Renal cortex interstitium (tissue), 15 donors: ENCODE measurements at places on chromosomes 1 and 21.

GRCh38 chr1:7650801-7651200, 120.3 kb upstream of the VAMP3 start:
- no peak for DNase-seq

DNA sequence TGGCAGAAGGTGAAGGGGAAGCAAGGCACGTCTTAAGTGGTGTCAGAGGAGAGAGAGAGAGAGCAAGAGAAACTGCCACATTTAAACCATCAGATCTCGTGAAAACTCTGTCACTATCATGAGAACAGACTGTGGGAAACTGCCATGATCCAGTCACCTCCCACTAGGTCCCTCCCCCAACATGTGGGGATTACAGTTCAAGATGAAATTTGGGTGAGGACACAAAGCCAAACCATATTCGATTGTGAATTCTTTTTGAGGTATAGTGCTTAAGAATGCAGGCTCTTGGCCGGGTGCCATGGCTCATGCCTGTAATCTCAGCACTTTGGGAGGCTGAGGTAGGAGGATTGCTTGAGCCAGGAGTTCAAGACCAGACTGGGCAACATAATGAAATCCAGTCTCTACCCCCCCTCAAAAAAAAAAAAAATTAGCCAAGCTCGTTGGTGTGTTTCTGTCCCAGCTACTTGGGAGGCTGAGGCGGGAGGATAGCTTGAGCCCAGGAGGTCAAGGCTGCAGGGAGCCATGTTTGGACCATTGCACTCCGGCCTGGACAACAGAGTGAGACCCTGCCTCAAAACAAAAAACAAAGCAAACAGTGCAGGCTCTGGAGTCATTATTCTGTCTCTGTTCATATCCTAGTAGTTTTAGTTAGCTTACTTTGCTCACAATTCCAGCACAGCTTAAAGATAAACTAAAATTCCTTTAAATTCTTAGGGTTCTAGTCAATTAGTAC, 6.0 kb downstream of the ZCCHC17 start:
- no peak for DNase-seq

DNA sequence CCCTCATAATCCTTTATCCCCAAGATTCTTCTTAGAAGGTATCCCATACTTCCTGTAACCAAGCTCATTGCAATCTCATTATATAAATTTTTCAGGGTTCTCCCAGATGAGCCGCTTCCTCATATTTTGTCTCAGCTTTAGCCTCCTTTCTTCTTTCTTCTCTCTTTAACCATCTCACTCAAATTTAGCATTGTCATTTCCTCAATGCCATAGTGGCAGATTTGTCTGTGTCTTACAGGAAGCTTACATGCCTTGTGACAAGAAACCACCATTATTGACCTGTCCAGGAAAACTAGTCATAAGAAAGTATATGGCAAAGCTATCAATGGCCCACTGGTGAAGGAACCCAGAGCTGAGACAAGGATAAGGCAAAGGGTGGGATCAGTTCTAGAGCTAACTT, 6.0 kb upstream of the FCRL2 start:
- no peak for DNase-seq

GRCh38 chr1:5509664-5510452, 482.4 kb downstream of the NPHP4 start:
- DNase-seq: no peak

GRCh38 chr1:26727476-26727875, 31.7 kb downstream of the ARID1A start:
- no peak for DNase-seq

- DNase-seq: no peak
Measured at GRCh38 chr21:45055861-45056260, 18.5 kb upstream of the ADARB1 start.

- no peak for DNase-seq
Measured at GRCh38 chr1:86101616-86102015, 55.0 kb downstream of the COL24A1 start.

DNA sequence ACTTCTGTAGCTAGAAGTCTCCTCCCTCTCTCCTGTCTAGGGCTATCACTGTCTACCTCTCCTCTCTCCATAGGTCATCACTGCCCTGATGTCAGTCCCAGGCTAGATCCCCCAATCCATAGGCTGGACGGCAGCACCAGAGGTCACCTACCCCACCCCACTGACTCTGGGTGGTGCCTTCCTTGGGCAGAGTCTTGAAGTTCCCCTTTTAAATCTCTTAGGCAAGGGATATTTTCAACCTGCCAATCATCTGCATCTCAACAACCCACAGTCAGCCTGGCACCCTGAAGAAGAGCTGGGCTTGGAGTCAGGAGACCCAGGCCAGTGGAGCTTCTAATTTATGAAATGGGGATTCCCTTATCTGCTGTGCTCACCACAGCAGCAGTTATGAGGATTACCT, 13.2 kb downstream of the MYBPH start:
- DNase-seq: no peak

DNA sequence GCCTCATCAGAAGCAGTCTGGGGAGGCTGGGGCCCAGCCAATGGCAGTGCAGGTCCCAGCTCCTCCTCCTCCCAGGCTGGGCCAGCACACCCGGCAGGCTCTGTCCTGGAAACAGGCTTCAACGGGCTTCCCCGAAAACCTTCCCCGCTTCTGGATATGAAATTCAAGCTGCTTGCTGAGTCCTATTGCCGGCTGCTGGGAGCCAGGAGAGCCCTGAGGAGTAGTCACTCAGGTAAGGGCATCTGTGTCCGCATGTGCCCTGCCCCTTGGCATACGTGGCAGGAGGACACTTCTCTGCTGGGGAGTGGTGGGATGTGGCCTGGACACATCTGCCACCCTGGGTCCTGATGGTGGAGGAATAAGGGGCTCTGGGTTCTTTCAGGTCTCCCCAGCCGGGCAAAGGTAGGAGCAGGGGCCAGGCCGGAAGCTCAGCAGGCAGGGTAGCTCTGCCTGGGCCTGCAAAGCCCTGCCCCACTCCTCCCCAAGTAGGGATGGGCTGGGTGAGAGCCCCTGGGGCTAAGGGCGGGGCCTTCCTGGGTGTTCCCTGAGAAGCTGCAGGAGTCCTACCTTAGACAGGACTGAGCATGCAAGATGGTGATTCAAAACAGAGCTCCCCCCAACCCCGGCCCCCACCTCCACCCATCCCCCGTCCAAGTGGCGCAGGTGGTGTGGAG, at the start of gene GJB5:
Gene GJB5, plus strand, starts transcription at position 84 of the 674 bp plus-strand sequence. CDS start 2,284 bp downstream, outside the sequence.
- no peak for DNase-seq

DNA sequence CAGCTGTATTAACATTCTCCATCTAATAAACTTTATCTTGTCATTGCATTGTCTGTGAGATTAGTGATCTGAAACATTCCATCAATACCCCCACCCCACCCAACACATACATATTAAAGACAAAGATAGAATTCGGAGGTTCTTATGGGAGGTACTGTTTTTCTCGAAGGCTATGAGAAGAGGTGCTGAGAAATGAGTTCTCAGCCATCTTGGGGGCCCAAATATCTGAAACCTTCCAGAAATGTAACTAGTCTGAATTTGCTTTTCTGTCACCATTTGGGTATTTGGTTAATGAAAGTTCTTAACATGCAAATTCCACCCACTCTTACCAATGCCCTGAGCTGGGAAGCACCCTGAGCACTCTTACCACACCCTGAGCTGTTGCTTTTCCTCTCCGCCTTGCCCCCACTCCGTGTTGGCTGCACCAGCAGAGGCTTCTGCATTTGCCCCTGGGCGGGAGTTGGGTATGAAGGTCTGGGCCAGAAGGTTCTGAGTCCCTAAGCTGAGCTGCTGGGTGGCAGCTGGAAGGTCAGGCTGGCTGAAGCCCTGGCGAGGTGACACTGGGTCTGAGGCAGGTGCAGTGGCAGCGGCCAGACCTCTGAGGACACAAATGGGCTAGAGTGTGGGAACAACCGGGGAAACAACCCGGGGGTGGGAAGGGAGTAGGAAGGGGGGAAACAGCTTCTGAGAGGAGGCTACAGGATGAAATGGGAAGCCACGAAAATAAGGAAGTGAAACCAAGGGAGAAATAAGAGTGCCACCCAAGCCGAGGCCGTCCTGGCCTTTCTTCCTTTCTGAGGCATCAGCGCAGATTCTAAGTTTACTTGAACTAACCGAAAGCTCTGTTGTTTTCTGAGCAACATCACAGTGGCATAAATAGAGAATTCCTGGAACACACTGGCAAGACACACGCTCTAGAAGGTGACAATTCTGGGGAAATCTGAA, 26.3 kb upstream of the IER5 start:
- DNase-seq: no peak

DNA sequence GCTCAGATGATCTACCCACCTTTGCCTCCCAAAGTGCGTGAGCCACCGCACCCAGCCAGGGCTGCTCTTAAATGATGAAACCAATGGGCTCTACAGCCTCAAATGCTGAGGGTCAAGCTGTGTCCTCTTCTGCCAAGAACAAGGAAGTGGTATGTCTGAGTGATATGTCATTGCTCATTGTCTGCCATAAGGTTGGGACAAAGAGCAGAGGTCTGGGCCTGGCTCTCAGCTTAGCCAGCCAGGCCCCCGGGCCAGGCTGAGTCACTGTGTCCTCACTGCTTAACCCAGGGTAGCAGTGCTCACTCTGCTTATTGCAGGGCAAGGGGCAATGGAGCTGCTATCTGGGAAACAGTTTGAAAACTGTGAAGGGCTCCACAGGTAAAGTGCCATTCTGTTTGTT, 8.3 kb upstream of the ETS2 start:
- no peak for DNase-seq

DNA sequence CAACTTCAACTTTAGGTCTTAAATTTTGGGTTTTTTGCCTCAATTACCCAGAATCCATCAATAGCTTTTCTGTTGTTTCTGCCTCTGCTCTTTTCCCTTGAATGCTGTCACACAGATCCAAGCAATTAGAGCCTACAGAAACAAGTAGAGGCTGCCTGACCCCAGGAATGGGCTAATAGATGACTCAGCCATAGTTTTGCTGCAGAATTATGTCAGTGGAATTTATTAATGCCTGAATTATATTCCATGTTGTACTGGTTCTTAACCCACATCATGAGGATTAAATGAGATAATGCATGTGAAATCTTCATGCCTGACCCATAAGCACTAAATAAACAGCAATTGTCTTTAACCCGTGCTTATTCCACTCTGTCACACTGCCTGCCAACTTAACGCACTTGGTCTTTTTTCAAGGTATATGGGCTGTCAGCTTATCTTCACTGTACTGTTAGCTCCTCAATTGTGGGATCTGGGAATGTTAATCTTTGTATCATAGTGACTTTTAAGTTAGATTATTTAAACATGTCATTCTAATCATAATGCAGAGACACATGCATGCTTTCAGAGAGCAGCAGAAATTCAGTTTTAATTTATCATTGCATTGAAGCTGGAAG, 213.3 kb downstream of the ROR1 start:
- no peak for DNase-seq

- DNase-seq: no peak
Measured at GRCh38 chr1:87728169-87728568, 399.5 kb downstream of the LMO4 start.

DNA sequence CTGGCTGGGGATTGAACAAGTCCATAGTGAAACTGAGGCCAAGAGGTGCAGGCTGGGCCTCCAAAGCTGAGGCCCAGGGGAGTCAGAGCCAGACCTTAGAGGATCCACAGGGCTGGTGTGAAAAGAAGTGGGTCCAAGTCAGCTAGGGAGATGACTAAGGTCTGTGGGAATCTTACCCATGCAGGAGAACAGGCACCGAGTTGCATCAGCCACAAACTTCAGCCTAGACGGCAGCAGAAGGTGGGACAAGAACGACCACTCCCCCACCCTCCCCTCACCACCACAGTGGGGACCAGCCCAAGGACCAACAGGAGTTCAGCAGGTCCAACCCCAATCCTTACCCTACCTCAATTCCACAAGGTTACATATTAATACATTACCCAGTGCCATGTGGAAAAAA, 282.3 kb downstream of the TTLL7 start:
- DNase-seq: no peak

DNA sequence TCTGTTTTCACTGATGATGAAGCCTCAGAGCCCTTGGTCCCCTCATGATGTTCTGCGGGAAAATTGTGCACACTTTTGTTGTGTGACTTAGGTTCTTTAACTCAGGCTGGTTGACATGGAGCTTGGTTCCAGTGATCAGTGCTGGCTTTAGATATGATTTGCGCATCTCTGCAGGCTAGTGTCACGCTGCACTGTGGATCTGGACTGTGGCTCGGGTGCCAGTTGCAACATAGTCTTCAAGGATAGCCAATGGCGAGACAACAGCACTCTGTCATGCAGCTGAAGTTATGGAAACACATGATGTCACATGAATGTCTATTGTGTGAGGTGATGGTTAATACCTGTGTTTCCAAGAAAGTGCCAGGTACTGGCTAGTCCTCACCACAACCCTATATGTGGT, 56.7 kb downstream of the DDR2 start:
- DNase-seq: no peak

DNA sequence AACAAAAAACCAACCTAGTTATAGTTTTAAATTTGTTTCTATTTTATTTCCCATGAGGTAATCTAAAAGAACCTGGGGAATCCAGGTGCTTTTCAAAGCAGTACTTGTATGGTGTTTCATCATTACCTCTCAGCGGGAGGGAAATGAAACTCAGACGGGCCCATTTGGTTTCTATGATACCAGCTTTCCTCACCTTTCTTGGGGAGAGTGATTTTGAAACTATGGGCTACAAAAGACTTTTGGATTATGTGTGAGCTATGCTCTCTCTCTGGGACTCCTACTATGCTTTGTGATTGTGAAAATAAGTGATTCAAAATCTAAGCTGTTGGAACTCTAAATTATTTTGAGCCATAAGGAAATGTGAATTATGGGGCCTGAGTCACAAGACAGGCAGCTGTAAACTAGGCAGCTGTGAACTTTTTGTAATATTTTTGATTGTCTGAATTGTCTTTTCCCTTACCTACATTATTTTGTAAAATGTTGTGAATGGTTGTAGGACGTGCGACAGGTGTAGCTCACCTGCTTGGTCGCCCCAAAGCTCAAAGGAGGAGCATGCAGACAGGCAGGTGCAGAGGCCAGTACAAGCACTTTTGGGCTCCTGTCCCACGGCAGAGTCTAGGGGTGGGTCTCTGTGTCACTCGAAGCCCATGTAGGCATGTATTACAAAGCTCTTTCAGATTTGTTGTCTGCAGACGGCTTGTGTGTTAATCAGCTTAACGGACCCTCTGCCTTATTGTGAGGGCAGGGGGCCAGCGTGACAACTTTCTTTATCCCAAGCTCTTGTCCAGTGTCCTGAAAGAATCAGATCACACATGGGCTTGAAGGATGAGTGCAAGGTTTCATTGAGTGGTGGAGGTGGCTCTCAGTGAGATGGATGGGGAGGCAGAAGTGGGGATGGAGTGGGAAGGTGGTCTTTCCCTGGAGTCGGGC, 64.8 kb upstream of the BACH1 start:
- DNase-seq: no peak

DNA sequence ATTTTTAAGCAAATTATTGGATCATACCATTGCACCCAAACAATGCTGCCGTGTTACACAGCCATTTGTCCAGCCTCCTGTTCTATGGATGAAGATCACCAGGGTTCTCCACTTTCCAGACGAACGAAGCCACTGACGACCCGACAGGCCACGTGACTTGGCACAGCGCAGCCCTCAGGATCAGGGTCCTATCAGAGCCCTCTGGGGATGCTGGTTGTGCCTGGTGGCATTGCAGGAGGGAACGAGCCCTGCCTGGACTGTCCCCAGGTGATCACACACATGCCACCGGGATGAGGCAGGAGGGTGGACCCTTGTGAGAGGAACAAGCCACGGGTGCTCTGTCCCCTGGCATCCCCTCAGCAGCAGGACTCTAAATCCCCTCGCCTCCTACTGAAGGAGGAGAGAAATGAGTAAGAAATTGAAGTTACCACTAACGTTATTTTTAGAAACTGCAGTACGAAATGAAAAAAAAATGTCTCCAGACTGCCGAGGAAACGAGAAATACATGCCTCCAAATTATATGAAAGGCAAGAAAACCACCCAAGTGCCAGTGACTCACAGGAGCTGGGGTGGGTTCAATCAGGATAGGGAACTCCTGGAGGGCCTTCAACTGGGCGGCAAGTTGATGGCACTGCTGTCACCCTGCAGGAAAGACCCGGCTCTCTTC, 58.7 kb upstream of the PDE9A start:
- no peak for DNase-seq
